ENCODE measurements at places on chromosomes 4 and X.

GRCh38 chrX:153864101-153864500 lies 21.9 kb downstream of the L1CAM start:
- ATAC-seq = no peak

DNA sequence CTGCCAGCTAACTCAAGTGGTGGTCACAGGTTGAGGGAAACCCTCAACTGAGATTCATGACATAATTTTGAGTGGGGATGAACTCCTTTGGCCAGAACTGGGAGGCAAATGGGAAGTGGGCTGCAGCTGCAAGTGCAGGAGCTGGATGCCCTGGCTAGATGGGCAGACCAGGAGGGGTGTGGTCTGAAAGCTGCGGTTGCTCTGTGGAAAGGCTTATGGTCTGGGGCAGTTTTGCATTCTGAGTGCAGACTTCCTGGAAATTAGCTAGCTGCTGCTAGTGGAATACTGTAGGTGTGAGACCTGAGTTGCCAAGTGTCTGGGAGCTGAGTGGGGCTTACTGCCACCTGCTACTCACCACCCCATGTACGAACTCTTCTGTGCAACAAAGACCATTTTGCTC lies 52.1 kb upstream of the NAP1L2 start:
- no peak for ATAC-seq

- ATAC-seq = no peak
These were observed 176.2 kb upstream of the TACR3 start for GRCh38 chr4:103895876-103896465.

DNA sequence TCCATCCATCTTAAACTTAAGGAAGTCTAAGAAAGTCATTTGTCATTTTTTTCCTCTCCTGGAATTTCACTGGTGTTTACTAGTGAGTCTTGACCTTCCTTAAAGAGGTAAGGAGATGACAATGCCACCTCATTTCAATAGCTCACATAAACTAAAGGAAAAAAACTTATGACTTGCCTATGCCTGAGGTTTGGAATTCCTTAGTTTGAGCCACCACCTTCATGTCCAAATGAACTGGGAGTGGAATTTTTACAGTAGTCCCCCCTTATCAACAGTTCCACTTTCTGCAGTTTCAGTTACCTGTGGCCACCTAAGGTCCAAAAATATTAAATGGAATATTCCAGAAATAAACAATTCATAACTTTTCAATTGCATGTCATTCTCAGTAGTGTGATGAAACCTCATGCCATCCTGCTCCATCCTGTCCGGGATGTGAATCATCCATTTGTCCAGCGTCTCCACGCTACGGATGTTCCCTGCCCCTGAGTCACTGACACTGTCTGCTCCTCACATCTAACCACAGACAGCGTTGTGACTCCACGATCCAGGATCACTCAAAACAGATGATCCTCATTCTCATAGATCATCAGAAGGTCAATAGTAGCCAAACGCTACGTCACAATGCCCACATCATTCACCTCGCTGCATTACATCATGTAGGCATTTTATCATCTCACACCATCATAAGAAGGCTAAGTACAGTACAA lies 177.4 kb downstream of the SH3KBP1 start:
- ATAC-seq = no peak

GRCh38 chrX:123447506-123447905 lies 263.4 kb downstream of the GRIA3 start:
- ATAC-seq = no peak

- ATAC-seq = peak; percentile 30
These were observed 102.0 kb downstream of the RTL5 start for GRCh38 chrX:72029483-72030411.

GRCh38 chr4:124945422-124945821 lies 232.9 kb upstream of the ANKRD50 start:
- ATAC-seq = no peak

DNA sequence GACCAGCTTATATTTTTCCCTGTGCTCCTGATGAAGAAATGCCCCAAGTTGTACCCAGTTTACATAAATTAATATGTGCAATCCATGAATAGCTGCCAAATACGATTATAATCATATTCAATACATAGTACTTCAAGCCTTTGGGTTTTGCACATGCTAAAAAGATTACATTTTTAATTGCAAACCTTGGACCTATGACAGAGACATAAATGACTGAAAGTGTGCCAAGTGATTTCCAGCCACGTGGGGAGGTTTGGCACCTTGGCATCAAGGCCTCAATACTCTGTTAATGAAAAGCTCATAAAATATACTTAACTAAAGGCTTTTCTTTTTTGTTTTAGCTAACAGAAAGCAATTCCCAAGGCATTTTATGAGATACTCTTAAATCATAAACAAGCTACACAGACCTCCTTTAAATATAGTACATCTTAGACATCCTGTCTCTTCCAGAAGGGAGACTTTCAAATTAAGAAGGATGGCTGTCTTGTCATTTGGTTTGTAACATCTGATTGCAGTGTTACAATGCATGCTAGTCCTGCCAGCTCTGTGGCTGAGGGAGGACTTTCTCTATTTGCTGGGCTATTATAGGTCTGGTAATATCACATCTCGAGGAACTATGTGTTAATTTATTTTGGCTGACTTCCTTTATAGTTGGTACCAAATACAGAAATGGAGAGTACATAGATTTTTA lies 404.1 kb downstream of the AFF2 start:
- ATAC-seq = no peak

- ATAC-seq = no peak
These were observed 548.7 kb upstream of the DIPK2B start for GRCh38 chrX:45749375-45749774.

DNA sequence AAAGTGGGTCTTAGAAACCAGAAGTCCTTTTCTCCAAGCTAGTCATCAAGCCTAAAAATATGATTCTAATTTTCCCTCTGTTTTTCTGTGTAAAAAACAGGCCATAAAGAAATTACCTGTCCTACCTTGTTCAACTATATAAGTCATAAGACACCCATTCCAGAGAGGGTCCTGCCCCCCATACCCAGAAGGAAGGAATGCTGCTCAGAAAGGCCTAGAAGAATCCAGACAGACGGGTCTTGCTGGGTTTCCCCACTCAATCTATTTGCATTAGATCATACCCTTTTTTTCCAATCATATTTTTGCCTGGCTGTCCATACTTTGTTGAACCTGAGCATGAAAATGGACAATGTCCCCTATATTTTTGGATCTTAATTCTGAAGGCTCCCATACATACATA lies 16.3 kb upstream of the XAGE2 start:
- no peak for ATAC-seq

- ATAC-seq = no peak
These were observed 360.9 kb downstream of the PPP3CA start for GRCh38 chr4:100986360-100986868.

DNA sequence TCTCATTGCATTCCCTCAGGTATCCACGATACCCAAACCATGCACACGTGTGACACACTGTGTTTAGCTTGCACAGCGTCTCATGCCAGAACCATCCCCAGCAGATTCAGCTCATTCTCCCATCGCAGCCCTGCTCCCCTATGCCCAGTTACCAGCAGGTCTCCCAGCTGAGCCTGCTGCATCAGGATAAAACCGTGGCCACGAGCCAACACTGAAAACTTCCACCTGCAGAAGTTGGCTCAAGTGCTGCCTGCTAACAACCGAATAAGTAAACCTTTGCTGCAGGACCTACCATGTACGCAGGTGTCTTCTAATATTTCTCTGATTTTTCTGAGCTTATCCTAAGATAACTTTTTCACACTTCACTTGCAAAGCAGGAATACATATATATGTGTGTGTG lies 120.4 kb upstream of the STS start:
- ATAC-seq = no peak

GRCh38 chr4:52566136-52567031 lies 92.7 kb downstream of the USP46 start:
- ATAC-seq = no peak

DNA sequence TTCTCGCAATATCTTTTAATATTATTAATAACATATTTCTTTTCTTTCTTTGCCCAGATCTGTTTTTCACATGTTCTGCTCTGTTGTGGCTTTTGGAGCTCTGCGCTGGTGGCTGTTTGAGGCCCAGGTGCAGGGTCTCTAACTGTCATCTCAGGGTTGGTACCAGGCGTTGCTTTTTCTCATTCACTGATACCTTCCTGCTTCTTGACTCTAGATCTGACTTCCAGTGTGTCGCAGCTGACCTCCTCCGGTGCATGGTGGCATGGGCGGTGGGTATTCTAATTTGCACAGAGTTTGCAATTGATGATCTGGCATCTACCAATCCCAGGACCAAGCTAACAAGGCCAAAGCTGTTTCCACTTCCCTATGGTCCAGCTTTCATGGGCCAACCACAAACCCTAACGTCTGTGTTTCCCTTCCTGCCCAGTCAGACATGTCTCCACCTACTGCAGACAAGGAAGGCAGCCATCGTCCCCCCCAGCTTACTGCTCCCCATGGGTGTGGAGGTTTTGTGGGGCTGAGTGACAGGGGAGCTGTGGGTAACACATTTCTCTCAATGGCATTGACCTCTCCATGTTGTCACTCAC lies 25.2 kb downstream of the LETM1 start:
- no peak for ATAC-seq
